ENCODE measurements at places on chromosomes 12 and 14.

- DNase-seq, result no peak
Observed at GRCh38 chr14:92951261-92951660, 28.3 kb downstream of the CHGA start.

DNA sequence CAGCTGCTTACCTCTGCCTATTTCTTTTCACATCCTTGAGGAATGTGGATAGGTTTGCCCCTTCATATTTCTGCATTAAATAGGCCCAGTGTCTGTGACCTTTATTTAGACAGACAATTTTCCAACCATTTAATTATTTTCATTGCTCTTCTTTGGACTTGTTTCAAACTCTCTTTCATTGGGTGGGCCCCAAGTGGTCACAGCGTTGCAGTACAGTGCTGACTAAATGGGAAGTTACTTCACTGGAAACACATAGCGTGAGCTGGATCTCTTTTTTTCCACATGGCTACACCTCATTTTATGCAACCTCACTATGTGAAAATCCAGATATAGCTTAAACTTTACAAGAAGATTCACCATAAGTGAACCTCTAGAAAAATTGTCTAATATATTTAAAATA, 438.9 kb downstream of the ADAMTS20 start:
- DNase-seq, result no peak

GRCh38 chr12:15472036-15472435, 149.7 kb downstream of the PTPRO start:
- DNase-seq, result no peak

DNA sequence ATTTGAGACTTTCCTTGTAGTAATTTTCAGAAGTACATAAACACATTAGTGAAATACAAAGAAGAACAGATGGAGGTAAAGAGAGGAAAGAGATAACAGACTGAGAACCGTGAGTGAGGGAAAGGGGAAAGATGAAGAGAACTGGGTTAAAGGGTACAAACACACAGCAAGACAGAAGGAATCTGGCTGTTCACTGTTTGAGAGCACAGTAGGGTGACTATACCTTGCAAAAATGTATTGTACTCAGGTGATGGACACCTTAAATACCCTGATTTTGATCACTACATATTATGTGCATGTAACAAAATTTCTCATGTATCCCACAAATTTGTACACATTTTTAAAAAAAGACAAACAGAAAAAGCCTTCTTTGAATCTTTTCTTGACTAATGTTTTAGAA, 2.7 kb upstream of the TRHDE start:
- DNase-seq, result no peak

DNA sequence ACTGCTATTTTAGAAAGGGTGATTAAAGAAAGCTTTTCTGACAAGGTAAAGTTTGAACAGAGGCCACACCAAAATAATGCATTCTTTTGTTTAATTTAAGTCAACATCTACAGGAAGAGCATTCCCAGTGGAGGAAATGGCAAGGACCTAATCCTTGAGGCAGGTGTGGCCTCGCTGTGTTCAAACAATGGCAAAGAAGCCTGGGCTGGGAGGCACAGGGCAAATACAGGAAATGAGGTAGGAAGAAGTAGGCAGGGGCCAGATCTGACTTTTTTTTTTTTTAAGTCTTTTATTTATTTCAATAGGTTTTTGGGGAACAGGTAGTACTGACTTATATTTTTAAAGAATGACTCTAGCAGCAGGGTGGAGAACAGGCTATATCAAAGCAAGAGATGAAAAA, 53.5 kb downstream of the ARMH4 start:
- peak; percentile 8 for DNase-seq

DNA sequence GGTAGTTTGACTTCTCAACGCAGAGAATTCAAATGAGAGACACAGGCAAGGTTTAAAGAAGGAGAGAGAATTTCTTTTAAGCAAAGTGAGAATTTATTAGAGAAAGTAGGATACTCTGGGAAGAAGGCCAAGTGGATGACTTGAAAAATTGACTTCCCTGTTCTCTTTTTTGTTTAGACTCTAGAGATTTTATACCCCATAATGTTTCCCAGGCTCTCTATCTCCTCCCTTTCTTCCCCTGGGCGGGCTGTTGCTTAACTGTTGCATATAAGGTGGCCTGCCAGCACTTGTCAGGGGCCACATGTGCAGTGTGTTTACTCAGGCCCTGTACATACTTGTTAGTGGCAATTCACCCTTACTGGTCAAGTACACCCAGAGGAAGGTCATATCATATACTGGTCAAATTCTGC, 403.7 kb downstream of the SLC6A15 start:
- DNase-seq, result peak; percentile 60

DNA sequence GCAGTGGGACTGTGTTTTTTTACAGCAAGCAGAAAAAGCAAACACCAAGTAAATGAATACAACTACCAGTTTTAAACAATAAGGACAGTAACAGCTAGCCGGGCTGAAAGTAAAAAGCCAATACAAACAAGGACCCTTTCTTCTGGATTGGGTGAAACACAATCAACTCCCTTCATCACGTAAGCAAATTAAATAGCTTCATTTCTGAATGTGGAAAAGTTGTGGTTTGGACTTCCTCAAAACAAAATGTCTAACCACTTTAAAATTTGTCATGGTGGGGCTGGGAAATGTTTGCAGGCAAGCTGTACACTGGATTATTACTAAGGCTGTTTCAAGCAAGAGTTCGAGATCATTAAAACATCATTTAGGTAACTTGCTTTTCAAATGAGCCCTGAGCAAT, 47.4 kb downstream of the TCHP start:
- DNase-seq, result no peak

DNA sequence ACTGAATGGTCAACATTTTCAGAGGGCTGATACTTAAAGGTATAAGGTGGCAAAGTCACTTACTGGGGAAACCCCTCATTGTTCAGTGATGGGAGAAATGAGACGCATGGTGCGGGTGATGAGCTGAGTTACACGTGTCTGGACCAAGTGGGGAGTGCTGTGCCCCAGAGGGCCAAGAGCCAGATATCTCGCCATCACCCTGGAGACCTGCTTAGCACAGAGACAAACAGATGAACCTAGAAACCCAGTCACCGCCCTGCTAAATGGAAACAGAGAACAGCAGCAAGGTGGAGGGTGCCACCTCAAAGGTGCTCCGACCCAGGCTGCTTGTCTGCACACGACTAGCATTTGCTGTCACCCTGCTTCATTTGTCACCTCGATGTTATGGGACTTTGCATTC, 92.4 kb downstream of the RBM19 start:
- DNase-seq, result no peak

- DNase-seq, result peak; percentile 7
Observed at GRCh38 chr12:108884116-108885012, 4.5 kb downstream of the DAO start.

DNA sequence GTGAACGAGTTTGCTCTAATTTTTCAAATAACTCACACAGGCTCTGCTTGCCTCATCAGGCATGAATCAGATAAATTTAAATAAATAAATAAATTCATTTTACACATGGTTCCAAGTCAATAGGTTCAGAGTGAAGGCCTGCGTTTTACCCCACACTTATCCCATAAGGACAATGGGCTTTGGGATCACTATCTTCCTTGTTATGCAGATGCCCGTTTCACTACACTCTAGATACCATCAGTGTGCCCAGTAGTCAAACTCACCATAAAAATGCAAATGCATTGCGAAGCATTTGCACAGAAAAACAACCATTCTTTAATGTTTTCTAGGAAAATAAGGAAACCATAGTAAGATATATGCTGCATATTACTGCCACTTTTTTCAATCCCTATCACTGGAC, 155.9 kb upstream of the CCDC196 start:
- DNase-seq, result no peak

DNA sequence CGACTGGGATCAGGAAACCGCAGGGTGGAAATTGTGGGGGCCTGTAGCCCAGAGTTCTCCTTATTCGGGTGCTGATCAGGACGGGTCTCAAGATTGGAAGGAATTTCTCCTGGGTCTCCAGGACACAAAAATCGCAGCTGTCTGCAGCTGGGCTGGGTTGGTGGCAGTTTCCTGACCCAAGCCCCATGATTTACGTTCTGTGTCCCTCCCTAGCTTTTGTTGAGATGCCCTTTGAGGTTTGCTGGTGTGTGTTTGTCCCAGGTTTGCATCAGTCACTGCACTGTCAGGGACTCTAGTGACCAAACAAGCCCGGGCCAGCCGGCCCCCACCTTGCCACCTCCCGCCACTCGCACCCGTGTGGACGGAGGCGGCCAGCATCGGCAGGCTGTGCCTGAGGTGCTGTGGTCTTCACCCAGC, 89.5 kb downstream of the FBXL14 start:
- DNase-seq, result no peak

GRCh38 chr14:67665868-67666267, 8.6 kb downstream of the VTI1B start:
- DNase-seq, result no peak

All from NCI-H510A treated with DMSO at 0.1 percent for 48 hours (cell line).